ENCODE measurements at places on chromosomes 4 and X. TPM values are rescaled to one million over a fixed set of nuclear protein-coding genes. Genes with fewer than 3 reads are reported as not detected.

DNA sequence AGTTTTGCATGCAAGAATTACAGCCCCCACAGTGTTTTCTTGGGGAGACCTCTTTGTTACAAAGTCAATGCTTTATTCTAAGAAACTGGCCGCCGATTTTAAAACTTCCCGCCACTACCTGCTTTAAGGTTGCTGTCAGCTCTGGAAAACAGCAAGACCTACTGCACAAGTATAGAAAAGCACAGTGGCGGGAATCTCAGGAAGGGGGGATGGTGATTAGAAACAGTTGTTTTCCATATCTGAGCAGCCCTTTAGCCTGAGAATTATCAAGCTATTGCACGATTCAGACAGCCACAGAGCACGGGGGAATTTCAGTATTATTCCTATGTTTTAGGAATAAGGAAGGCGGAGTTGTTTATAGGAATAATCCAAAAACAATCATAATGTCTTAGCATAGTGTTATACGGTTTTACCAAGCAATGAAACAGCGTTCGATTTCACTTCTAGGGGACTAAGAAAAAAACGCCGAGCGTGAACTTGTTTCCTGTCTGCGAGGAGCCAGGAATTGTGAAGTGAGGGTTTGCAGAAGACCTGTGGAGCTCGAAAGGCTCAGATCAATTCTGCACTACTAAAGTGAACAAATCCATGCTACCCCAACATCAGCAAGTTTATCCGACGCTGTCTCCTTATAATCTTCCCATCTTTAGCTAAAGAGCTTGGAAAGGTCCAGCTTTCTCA, 81.3 kb downstream of the HMGN5 start:
- peak; percentile 9 for DNase-seq

GRCh38 chrX:39873117-39873516, 224.6 kb downstream of the BCOR start:
- no peak for DNase-seq

Gene DUSP21
- total RNA-seq = not detected

- DNase-seq = no peak
Observed at GRCh38 chrX:46649421-46650260, 76.1 kb downstream of the CHST7 start.

GRCh38 chr4:62402088-62402806, 1202.1 kb downstream of the ADGRL3 start:
- no peak for DNase-seq
